ENCODE measurements at places on chromosomes 5 and 9. TPM values are rescaled to one million over a fixed set of nuclear protein-coding genes. Genes with fewer than 3 reads are reported as not detected.

Gene EGR1
- total RNA-seq: 206 TPM

Gene PCDHA6
- total RNA-seq: 1.4 TPM

Gene C5orf63
- total RNA-seq: 2.3 TPM

Gene GRIN3A
- total RNA-seq: 0.56 TPM

Gene ZNF483
- 34.5 TPM for total RNA-seq

Gene ZDHHC11
- 7.0 TPM for total RNA-seq
